ENCODE measurements at places on chromosomes 1 and 21.

GRCh38 chr1:112304126-112304525 lies 91.9 kb upstream of the CTTNBP2NL start:
- no peak for DNase-seq

GRCh38 chr1:107526524-107527198 lies 385.8 kb downstream of the NTNG1 start:
- DNase-seq = no peak

DNA sequence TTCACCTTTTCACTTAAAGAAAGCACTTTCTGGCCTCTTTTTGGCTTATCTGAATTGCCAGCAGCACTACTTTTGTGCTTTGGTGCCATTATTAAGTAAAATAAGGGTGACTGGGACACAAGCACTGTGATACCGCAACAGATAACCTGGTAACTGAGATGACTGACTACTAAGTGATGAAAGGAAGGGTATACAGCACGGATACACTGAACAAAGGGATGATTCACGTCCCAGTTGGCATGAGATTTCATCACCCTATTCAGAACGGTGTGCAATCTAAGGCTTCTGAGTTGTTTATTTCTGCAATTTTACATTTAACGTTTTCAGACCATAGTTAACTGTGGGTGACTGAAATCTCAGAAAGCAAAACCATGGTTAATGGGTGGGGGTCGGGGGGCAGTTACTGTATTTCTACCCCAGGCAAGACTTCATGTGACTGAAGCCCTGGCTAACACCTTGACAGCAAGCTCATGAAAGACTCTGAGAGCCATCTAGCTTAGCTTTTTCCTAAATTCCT lies 102.8 kb downstream of the CLIC6 start:
- DNase-seq = no peak

- no peak for DNase-seq
Measured at GRCh38 chr21:44576025-44576420, 2.5 kb downstream of the KRTAP10-4 start.

DNA sequence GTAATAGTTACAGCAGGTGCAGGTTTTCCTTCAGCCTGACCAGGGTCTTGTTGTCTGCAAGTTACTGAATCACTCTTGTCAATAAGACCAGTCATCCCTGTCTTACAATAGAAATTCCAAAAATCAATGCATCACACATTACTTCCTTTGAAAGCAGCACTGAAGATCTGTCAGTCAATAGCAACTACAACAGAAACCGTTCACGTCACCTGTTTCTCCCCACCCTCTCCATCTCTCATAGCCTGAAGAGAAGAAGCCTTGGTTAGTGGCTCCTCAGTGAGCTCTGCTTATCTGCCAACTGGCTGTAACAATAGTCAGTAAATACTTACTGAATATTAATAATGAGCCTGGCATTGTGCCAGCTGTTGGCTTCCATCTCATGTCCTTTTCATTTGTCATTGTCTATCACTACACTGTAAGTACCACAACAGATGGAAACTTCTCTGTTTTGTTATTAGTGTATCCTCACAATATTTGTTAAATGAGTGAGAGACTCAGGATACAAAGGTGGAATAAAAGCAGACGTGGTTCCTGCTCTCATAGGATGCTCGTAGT lies 195.2 kb downstream of the S1PR1 start:
- no peak for DNase-seq

GRCh38 chr1:62076286-62076685 lies 118.4 kb upstream of the L1TD1 start:
- no peak for DNase-seq
